ENCODE measurements at places on chromosomes 7 and 10.

GRCh38 chr10:95214369-95214768, 20.3 kb downstream of the ACSM6 start:
- DNase-seq = no peak

DNA sequence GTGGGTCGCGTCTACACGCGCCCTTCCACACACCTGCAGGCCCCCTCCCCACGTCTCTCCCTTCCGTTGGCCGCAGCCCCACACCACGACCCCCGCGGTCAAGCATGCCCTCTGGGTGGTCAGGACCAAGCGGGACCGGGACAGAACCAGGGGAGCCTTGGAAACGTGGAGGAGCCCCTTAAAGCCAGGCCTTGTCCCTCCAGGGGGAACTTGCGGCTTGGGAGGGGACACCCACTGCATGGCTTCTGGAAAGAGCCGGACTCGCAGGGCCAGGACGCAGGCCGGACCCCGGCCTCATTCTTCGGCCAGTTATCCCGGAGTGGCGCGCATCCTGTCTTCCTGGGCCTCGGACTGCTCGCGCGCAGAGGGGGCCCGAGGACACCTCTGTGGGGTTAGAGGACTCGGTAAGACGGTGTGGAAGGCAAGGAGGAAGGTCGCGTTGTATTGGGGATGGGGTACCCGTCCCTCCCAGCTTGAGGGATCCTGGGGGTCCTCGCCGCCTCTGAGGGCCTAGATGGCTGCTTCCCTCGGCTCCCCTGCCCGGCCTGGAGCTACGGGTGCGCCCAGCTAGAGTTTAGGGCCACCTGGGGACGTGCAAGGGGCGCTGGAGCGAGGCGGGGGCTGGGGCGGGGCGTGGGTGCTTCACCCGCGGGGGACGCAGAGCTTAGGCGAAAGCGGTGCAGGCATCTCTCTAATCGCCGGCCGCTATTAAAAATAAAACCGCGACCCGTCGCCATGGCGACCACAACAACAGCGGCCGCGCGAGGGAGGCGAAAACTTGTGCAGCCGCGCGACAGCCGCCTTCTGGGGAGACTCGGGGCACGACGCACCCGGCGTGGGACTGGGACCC, 1.8 kb upstream of the PDGFA start:
- peak; percentile 68 for DNase-seq

- no peak for DNase-seq
These were observed 235.1 kb upstream of the AUTS2 start for GRCh38 chr7:69363136-69363535.

DNA sequence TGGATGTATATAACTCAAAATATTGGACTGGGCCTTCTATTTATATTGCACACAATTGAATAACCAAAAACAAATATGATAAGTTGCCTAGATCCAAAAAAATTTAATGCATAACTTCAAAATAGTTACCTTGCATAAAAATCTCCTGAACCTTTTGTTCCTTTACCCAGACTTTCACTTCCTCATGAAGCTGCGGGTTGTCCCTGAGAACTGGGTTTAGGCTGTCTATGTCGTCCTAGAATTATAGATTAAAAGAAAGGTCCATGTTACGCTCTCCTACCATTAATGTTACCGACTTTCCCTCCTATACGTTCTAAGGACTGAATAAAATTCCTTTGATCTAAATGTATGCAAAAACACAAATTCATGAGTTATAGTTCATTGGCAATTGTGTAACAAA, 86.6 kb downstream of the NRBF2 start:
- no peak for DNase-seq

GRCh38 chr10:118903251-118903650, 126.3 kb upstream of the NANOS1 start:
- DNase-seq = no peak

DNA sequence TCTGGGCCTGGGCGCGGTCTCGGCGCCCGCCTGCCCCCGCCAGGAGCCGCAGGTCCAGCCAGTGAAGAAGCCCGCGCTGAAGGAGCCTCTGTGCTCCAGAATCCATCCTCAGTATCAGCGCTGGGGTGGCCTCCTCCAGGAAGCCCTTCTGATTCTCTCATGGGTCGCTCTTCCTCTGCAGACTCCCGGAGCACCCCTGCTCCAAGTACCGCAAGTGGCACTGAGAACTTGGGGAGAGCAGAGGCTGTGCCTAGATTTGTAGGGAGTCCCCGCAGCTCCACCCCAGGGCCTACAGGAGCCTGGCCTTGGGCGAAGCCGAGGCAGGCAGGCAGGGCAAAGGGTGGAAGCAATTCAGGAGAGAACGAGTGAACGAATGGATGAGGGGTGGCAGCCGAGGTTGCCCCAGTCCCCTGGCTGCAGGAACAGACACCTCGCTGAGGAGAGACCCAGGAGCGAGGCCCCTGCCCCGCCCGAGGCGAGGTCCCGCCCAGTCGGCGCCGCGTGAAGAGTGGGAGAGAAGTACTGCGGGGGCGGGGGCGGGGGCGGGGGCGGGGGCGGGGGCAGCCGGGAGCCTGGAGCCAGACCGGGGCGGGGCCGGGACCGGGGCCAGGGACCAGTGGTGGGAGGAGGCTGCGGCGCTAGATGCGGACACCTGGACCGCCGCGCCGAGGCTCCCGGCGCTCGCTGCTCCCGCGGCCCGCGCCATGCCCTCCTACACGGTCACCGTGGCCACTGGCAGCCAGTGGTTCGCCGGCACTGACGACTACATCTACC, at the start of gene ALOX5:
Gene ALOX5, plus strand, starts transcription at position 641 of the 774 bp plus-strand sequence. Its CDS starts 64 bp downstream, at position 705.
- DNase-seq = peak; percentile 47

- no peak for DNase-seq
These were observed 36.7 kb downstream of the GLCCI1 start for GRCh38 chr7:8005279-8005678.

- DNase-seq = no peak
These were observed 220.3 kb downstream of the HGF start for GRCh38 chr7:81549484-81550016.

DNA sequence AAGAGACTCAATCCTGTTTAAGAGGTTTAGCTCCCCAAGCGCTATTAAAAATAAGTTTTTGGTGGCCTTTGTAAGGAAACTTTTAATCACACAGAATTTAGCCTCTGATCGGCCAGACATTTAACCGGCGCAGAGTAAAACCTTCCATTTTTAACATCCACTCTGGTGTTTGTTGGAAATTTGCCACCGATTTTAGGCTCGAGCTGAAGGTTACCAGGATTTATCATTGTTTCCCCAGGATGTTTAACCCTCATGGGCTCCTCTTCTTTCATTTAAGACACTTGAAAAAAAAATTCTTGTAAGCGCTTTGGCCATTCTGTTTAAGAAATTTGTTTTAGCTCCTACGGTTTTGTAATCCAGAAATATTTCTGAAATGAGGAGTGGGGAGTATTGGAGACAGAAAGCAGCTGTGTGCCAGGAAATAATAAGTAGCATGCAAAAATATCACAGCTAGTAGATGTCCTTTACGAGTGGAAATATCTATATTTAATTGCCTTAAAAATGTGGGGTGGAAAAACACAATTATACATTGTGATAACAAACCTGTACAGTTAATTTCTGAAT, 3.4 kb downstream of the NEUROD6 start:
- DNase-seq = no peak

DNA sequence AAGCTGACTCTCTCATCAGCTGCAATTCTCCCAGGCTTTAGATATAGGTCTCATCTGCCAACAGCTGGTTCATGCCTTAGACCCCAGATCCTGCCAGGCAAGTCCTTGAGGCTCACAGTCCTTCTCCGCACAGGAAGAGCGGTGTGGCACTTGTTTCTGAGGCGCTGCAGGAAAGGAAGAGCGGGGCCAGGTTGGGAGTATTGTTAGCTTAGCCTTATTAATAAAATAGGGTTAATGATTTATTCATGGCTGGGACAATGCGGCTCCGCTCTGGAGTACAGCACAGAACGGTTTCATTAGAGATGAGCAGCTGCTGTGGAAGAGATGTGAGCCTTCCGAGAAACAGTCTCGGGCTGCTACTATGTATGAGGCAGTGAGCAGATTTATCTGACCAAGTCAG, 78.1 kb downstream of the FZD1 start:
- DNase-seq = no peak

- DNase-seq = no peak
These were observed 2.0 kb downstream of the EIF3A start for GRCh38 chr10:119078422-119079179.

GRCh38 chr7:70599446-70600190, 532.3 kb upstream of the GALNT17 start:
- DNase-seq = no peak

- no peak for DNase-seq
These were observed 143.4 kb downstream of the DOCK1 start for GRCh38 chr10:127048630-127049029.

Data from left kidney (tissue), 8 donors.